ENCODE measurements at places on chromosomes 6 and 20.

DNA sequence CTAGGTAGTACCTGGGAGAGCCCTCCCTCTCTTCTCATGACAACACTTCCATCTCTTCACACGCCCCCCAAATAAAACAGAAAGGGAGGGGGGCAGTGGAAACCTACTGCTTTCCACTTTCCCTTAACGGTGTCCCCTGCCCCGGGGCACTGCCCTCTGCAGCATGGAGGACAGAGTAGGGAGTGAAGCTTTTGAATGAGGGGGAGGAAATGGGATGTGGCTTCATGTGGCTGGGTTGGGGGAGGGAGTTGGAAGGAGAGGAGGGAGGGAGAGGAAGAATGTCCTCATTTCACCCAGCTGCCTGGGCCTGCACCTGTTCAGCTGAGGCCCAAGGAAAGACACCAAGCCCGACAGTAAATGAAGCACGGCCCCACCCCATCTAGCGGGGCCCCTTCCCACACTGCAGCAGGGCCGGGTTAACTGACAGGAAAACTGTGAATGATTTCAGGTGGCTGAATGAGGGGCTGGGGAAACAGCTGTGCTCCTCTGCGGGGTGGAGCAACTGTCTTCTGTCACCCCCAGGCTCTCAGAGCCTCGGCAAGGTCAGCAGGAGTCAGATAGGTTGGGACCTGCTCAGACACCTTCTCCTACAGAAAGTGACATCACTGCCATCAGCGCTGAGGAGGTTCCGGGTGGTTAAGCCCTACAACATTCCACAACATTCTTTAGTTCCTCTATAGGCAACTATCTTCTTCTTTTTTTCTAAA, 40.0 kb upstream of the TAF8 start:
- DNase-seq = no peak

DNA sequence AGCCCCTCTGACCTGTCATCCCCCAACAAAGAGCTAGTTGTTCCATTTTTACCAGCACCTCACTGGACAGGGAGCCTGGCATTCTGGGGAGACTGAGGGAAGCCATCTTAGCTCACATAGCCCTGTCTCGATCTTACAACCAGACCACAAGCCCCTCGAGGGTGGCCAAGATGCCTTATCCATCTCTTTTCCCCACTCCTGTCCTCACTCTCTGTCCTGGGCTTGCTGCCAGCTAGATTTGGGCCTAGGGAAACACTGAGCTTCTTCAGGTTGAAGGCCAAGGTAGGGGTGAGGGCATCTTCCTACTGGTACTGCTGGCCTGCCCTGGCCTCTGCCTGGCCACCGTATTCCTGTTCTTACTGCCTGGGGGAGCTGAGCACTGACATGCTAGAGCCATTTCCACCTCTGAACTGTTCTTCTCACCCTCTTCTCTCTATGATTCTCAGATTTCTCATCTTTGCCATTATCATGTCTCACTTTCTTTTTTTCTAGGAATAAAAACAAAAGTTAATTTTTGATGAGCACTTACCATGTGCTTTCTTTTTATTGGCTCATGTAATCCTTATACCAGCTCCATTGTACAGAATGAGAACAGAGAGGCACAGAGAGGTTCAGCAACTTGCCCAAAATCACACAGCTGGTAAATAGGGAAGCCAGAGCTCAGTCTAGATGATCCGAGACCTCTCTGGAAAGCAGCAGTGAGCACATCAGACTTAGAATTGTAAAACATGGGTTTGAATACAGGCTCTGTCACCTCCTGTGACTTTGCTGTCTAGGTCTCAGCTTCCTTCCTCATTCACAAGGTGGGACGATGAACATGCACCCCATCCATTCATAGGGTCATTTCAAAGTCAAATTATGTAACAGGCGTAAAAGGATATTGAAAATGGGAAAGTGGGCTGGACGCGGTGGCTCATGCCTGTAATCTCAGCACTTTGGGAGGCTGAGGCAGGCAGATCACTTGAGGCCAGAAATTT, 28.7 kb downstream of the FGD2 start:
- no peak for DNase-seq

GRCh38 chr6:167279766-167280446, 11.2 kb upstream of the UNC93A start:
- DNase-seq = no peak

GRCh38 chr20:2093159-2093781, 8.4 kb upstream of the STK35 start:
- no peak for DNase-seq

GRCh38 chr6:46370622-46371021, 120.6 kb downstream of the RCAN2 start:
- DNase-seq = no peak

DNA sequence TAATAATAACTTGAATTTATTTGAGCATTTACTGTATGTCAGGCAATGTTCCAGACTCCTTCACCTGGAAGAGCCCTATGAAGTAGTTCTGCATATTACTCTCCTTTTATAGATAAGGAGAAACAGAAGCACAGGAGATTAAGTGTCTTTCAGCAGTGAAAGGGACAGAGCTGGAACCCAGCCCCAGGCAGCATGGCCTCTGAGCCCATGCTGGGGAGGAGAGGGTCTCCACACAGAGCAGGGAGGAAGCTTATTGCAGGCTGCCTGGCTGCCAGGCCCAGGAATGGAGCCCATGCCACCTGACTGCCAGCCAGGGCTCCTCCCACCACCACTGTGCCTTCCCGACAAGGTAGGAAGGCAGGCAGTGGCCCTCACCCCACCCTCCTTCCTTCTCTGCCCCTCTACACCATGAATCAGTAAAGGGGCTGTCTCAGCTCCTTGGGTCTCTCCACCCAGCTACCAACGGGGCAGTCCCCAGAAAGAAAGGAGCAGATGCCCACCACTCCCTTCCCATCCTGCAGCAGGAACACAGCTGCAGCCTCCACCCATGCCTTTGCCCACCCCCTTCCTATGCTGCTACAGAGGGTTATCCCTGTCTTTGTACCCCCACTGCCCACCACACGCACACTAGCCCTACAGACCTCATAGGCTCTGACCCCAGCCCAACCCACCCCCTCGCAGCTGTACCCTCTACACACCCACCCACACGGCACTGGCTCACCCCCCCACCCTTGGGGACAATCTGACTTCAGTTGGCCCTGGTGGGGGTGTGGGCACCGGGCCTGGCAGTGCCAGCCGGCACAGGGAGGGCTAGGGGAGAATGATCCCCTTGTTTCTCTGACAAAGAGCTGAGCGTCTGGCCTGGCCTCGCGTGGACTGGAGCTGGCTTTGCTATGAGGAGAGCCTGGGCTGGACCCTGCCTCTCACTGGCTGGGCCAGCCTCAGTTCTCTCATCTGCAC, 41.8 kb downstream of the TFEB start:
- peak; percentile 87 for DNase-seq

DNA sequence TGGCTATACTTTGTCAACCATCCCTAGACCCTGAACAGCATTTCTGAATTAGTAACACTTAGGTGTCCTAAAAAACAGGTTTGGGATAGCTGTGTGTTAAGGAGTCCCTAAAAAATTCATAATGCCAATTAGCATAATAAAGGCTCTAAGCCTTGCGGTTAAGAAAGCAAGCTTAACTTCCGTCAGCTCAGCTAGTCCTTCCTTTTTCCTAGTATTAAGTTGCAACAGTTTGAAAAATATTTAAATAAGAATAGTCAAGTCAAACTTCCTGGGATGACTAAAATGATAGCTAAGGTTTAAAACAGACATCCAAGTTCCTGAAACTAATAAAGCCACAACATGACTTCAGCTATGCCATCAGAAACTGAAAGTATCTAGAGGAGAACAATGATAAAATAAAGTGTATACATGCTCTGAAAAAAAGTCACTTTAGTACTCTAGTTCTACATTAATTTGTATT, 3.5 kb downstream of the AKIRIN2 start:
- DNase-seq = no peak

GRCh38 chr6:85403331-85404015, 46.4 kb upstream of the NT5E start:
- DNase-seq = no peak

- DNase-seq = no peak
Observed at GRCh38 chr6:116176596-116176995, 50.7 kb upstream of the COL10A1 start.

GRCh38 chr20:30922129-30922528, 335.3 kb upstream of the DEFB115 start:
- no peak for DNase-seq

GRCh38 chr6:35218021-35218420, 4.3 kb downstream of the SCUBE3 start:
- no peak for DNase-seq

DNA sequence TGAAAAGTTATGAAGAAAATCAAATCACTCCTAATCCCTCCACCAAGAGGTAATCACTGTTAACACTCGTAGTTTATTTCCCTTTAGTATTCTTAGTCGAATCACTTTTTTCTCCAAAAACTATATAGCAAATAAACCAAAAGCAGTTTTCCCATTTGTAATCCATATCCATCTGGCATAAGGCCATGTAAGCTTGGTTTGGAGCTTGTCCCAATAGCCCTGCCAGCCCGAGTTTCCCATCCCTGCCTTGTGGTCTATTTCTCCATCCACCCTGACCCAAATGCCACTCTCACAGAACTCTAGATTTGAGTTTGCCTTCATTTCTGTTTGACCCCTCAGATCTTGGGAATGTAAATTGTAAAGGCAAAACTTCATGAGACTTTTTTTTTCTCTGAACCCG, 71.8 kb upstream of the DSP start:
- DNase-seq = no peak

DNA sequence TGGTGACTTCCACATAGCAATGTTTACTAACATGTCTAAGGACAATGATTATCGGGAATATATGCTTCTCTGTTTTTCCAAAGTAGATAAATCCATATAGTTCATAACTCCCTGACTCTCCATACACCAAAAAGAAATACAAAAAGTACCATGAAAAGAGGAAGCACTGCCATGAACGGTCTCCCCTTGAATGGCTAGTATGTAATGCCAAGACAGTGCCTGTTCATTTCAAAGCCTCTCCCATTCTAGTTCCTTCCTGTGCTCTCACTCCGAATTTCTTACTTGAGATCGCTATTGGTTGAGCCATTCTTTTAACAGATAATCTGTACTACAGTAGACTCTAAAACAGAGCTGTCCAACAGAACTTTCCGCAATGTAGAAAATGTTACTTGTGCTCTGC, 54.8 kb upstream of the EDN1 start:
- DNase-seq = no peak

DNA sequence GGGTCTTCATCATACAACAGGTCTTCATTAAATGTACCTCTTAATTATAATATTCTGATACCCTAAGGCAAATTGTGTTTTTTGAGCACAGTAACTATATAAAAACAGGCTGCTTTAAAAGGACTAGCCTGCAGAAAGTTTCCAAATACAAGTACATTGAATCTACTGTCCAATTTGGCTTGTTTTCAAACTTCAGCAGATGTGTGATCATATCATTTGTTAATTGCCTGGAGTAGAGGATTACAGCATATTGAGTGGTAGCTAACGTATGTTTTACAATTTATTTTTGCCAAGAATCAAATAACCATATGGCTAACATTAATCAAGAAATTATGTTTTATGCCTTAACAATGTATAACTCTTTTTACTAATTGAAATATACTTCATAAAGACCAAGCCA, 12.6 kb downstream of the TINAG start:
- DNase-seq = no peak

- DNase-seq = no peak
Observed at GRCh38 chr6:67221226-67221625, 1413.9 kb upstream of the ADGRB3 start.

- no peak for DNase-seq
Observed at GRCh38 chr20:41007481-41007880, 21.1 kb upstream of the TOP1 start.

- DNase-seq = no peak
Observed at GRCh38 chr6:130600880-130601341, 226.3 kb upstream of the SMLR1 start.

- no peak for DNase-seq
Observed at GRCh38 chr6:44189257-44189656, 27.5 kb upstream of the MYMX start.

GRCh38 chr20:62780204-62780603, 16.1 kb upstream of the MRGBP start:
- DNase-seq = no peak

DNA sequence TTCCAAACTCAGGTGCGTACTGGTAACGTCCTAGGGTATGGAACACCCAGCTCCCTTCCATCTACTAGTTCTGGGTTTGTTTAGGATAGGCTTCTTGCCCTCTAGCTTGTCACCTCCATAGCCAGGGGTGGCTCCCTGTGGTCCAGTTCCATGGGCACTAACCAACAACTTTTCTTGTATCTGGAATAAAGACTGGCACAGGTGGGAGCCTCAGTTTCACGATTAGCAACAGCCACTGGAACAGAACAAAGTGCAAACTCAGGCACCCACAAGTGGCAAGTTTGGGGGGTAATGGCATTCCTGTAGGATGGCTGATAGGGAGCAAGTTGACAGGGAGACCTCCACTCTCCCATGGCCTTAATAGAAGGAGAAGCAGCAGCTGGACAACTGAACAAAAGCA, 5.6 kb upstream of the APMAP start:
- DNase-seq = no peak

GRCh38 chr20:1694672-1695071, 37.1 kb upstream of the SIRPG start:
- DNase-seq = no peak

DNA sequence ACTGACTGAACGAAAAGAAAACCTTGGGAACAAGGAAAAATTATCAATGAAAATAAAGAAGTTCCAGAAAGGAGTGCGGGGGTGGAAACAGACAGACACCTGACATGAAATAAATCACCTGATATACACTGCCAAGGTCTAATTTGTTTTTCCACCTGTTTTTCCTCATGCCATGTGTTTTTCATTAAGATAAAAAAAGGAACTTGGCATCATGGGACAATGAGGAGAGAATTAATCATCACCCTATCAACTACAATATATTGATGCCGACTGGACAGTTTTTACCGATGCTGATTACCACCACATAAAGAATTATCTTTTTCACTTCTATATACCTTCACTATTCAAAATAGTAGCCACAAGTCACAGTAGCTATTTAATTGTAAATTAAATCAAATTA, 233.2 kb downstream of the ARHGAP18 start:
- DNase-seq = no peak

DNA sequence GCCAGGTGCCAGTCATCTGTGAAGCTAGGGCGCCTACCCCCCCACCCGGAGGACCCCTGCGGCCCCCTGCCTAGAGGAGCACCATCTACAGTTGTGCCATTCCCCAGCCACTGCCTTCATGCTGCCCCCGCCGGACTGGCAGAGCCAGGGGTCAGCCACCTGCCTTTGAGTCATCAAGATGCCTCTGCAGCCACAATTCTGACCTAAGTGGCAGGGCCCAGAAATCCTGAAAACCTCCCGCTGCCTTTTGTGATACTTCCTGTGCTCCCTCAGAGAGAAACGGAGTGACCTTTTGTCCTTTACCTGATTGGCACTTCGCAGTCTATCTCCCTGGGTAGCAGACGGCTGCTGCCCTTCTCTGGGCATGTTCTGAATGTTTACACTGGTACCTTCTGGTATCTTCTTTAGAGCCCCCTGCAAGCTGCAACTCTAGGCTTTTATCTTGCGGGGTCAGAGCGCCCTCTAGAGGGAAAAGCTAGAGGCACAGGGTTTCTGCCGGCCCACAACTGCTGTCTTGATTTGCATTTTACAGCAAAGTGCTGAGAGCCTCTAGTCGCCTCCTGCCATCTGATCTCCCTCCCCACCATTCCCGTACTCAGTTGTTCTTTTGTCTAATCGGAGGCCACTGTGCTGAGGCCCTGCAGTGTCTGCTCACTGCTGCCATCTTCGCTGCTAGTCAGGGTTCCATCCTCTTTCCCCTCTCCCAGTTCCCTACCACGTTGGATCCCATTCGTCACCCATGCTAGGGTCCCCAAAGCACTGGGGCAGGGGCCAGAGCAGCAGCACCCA, 26.9 kb downstream of the SPATA2 start:
- DNase-seq = peak; percentile 65

All from occipital lobe (tissue), 3 donors.